ENCODE measurements at places on chromosomes 6 and 20.

GRCh38 chr6:8743170-8743745 lies 307.9 kb upstream of the SLC35B3 start:
- no peak for DNase-seq

GRCh38 chr20:44762466-44763140 lies 16.9 kb downstream of the KCNK15 start:
- DNase-seq: no peak

DNA sequence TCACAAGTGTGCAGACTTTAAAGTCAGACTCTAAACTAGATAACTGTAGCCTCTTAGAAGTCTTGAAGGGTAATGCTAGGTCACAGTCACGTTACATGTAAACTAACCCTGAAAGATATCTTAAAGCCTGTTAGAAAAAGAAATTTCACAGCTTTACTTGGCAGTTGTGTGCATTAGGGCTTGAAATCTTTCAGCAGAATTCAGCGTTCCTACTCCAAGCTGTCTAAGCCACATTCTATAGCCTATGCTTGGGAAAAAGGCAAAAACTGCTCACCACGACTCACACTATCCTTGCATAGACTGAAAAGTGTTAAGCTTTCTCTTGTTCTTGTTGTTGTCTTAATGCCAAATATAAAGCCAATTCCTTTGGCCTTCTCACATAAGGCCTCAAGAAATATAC lies 338.0 kb upstream of the SASH1 start:
- no peak for DNase-seq

- DNase-seq: no peak
These were observed 83.5 kb upstream of the PROKR2 start for GRCh38 chr20:5400164-5400762.

- no peak for DNase-seq
These were observed 65.5 kb upstream of the SPACA1 start for GRCh38 chr6:87982134-87982533.

- no peak for DNase-seq
These were observed at the start of gene NPBWR2 for GRCh38 chr20:64106981-64107735. NPBWR2 (minus strand) TSS chr20:64107565; CDS start chr20:64106831, 734 bp downstream.

DNA sequence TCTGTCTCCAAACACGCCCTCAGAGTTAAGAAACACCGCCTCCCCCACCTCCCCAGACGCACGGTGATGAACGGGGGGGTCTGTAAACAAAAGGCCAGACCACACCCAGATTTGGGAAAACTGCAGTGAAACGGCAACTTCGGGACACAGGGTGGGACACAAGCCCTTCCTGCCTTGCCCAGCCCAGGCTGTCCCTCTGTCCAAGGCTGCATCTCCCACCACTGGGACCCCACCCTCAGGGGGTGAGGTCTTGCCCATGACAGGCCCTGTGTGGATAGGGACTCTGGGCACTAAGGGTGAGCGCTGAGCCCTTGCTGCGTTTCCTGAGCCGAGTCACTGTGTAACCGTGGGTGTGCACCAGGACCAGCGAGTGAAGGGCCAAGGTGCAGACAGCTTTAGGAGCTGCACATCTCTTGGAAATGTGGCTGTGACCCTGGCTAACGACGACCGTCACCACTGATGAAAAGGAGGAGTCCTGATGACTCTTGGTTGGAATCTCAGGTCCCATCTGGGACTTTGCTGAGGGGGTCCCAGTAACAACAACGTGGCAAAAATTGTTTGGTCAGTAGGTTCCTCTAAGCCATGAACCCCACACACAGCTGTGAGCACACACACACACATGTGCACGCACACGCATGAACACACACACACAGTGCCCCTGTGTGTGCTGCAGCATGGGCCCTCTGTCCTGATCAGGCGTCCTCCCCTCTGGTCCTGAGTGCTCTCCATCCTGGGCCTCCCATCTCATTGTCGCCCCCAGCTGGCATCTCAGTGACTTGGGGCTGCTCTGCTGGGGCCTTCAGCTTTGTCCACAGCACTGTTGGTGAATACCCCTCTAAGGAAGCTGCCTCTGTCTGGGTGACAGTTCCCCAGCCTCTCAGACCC lies 100.6 kb downstream of the RAMACL start:
- DNase-seq: no peak

- DNase-seq: peak; percentile 58
These were observed 319.7 kb upstream of the TCF21 start for GRCh38 chr6:133568970-133569889.

Data from AG04450 (cell line).